CD4-positive, alpha-beta T cell treated with Interferon gamma for 1 hour (primary cell): ENCODE measurements at places on chromosomes 2 and 18.

DNA sequence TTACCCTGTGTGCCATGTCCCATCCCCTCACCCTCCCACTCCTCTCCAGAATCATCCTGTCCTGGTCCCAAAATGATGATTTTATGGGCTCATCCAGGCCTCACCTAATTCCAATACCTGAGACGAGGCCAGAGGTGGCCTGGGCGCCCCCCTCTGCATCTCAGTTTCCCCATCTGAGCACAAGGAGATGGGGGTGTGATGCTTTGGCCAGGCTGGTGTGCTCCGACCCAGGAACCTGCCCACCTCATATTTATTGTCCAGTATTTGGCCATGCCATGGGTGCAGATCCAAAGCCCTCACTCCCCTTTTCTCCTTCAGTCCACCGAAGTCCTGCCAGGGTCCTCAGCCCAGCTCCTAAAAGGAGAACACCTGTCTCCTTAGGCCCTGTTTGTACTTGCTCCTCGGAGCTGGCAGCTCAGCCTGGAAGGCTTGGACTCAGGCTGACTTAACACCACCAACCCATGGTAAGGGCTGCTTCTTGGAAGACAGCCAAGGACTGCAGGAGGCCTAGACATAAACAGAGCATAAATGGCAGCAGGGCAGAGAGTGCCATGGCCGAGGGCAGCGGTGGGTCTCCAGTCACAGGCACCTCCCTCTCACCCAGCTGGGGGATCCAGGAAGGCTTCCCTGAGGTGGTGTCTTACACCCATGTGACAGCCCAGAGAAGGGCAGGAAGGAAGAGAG lies 3.6 kb downstream of the TEX51 start:
- no peak for DNase-seq

DNA sequence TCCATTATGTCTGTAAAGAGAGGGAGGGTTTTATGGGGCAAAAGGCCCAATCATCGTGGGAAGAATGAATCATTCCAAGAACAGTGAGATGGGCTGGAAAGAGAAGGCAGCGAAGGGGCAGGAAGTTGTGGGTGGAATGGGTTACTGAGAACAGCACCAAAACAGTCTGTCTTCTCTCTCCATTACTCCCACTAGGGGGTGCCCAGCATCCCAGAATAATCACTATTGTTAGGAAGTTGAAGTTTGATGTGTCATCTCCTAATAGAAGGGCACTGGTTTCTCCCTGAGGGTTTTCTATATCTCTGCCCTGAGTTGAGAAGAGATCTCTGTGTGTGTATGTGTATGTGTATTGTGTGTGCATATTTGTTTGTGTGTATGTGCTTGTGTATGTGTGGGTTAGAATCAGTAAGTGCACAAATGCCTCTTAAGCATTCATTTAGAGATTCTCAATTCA lies 76.6 kb upstream of the MAP4K3 start:
- no peak for DNase-seq

DNA sequence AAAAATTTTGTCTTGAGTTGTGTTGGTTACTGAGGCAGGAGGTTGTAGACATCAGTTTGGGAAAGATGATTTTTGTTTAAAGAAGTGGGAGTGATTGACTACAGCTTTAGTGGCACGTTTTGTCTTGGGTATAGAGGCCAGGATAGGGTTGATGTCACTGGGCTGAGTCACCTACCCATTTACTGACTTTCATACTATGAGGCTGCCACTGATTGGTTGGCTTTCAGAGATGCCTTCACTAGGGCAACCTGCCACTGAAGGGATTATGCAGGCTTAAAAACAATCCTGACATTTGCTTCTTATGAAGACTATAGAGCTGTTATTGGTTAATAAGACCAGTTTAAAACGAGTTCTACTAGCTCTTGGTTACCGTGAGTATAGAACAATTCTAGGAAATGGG lies 479.1 kb downstream of the SOX11 start:
- DNase-seq: no peak

- no peak for DNase-seq
Observed at GRCh38 chr2:3940661-3941060, 237.3 kb downstream of the DCDC2C start.

- peak; percentile 19 for DNase-seq
Observed at GRCh38 chr2:132645722-132646539, 24.1 kb downstream of the LYPD1 start.

DNA sequence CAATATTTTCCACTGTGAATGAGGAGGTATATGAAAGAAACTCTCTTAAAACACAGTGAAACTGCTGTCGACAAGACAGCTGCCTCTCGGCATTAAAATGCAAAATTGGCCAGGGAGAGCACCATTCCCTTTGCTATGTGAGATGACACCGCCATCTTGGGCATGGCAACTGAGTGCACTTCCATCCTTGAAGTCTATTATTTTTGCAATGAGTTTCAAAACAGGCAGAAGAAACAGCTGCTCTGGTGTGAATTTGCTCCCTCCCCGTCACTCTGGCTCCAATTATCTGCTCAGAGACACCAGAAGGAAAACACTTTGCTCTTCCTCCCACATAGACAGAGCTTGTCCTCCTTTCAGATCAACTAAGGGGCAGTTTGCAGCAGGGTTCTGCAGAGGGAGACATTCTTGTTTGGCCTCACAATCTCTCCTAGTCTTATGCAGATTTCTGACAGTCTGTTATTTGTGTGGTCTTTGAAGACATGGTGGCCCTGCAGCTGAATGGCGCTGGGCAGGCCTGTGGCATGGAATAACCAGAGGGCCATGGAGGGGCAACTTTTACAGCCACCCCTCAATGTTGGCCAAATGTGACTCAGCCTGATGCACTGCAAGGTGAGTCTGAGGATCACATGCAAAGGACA lies 48.6 kb upstream of the SEC11C start:
- DNase-seq: no peak

GRCh38 chr2:147081831-147082230 lies 763.0 kb upstream of the ACVR2A start:
- DNase-seq: no peak

- no peak for DNase-seq
Observed at GRCh38 chr2:112579241-112579640, 5.2 kb upstream of the CHCHD5 start.

GRCh38 chr2:207330912-207331311 lies 165.2 kb upstream of the KLF7 start:
- no peak for DNase-seq

DNA sequence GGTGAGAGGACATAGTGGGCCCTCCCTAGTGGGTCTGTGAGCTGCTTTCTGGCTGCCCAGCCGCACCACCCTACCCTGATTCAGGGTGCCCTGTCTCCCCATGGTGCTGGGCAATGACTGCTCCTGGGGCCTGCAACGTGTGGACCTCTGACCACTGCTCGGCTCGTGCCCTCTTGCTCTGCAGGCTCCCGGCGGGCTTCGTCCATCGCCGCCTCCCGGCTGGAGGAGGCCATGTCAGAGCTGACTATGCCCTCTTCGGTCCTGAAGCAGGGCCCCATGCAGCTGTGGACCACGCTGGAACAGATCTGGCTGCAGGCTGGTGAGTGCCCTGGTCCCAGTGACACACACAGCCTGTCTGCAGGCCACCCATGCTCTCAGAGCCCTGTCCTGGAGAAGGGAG lies 103.5 kb downstream of the STPG4 start:
- DNase-seq: no peak

DNA sequence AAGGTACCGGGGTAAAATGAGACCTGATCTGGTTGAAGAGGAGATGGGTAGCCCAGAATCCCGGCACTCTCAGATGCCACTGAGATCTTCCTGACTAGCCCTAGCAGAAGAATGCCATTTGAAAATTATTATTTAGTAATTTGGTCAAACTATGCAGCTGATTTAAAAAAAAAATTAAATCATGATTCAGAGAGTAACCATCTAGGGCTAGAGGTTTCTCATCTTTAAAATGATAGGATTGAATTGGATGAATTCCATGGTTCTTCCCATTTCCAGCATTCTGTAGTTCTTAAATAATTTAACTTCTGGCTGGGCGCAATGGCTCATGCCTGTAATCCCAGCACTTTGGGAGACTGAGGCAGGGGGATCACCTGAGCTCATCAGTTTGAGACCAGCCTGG lies 106.1 kb downstream of the MYO1B start:
- no peak for DNase-seq

- no peak for DNase-seq
Observed at GRCh38 chr2:196336207-196336606, 164.8 kb upstream of the STK17B start.

DNA sequence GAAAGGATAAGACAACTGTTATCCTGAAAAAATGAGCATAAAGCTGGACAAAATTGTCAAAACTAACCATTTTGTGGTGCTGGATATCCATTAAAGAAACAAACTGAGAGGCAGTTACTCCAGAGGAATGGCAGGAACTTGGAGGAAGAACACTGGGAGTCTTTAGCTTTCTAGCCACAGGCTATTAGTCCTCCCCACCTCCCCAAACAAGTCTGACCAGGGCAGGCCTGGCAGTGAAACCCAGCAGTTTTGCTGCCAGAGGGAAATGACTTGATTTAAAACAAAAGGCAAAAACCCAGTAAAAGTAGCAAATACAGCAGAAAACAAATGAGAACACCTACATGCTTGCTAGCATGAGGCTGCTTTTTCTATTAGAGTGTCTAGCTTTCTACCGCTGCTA lies 34.9 kb downstream of the OSBPL1A start:
- DNase-seq: no peak

DNA sequence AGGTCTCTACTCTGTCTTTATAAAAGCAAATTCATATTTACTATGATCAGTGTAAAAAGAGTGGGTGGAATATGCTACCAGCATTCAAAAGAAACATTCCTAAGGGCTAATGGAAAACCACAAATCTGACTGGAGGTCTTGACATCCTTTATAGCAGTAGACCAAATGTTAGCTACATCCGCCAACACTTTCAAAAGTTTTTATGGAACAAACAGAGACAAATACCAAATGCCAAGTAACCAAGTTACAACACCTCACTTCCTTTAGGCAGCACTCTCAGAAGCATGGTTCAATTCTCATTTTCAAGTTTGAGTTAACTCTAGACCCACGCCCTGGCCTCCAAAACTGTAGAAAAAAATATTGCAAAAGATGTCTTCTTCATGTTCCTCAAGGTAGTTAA lies 78.3 kb upstream of the SETBP1 start:
- no peak for DNase-seq

- DNase-seq: no peak
Observed at GRCh38 chr2:260507-261161, 3.2 kb downstream of the SH3YL1 start.

GRCh38 chr18:60019463-60019840 lies 119.7 kb downstream of the PMAIP1 start:
- DNase-seq: no peak

- no peak for DNase-seq
Observed at GRCh38 chr18:27856820-27857219, 320.1 kb downstream of the CDH2 start.

DNA sequence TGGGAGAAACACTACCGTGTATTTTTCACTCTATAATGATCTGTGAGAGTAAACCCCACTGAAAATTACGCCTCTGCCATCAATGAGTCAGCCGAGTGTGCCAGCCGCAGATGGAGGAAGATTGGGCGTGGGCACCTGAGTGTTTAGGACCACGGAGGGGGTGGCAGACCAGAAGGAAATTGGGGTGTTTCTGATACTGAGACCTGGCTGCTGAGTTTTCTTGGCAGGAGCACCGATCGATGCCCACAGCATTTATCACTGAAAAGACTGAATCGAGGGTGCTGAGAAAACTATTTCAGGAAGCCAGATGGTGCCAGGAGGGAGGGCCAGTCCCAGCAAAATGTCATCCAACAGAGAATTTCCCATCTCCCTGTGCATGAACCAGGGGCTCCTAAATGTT lies 91.9 kb upstream of the TPO start:
- DNase-seq: no peak

GRCh38 chr2:36356298-36356989 lies 866 bp downstream of the CRIM1 start:
- peak; percentile 22 for DNase-seq

DNA sequence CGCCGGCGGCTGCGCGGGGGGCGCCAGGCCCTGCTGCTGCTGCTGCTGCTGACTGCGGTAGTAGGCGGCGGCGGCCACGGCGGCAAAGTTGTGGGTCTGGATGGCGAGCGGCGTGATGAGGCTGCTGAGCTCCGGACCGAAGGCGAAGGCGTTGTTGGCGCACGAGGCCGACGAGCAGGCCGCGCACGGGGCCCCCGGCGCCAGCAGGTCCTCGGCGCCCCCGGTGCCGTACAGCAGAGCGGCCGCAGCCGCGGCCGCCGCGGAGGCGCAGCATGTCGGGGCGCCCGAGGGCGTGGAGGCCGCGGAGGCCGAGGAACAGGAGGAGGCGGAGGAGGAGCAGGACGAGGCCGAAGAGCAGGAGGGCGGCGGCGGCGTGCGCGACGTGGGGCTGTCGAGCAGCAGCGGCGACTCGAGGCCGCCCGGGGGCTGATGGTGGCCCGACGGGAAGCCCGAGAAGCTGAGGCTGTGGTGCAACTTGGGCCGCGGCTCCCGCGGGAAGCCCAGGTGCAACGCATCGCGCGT lies 1.8 kb downstream of the ZFP36L2 start:
- peak; percentile 36 for DNase-seq

- DNase-seq: no peak
Observed at GRCh38 chr18:29586210-29586609, 1409.3 kb upstream of the CDH2 start.

GRCh38 chr2:189466656-189467055 lies 25.4 kb downstream of the WDR75 start:
- DNase-seq: no peak

DNA sequence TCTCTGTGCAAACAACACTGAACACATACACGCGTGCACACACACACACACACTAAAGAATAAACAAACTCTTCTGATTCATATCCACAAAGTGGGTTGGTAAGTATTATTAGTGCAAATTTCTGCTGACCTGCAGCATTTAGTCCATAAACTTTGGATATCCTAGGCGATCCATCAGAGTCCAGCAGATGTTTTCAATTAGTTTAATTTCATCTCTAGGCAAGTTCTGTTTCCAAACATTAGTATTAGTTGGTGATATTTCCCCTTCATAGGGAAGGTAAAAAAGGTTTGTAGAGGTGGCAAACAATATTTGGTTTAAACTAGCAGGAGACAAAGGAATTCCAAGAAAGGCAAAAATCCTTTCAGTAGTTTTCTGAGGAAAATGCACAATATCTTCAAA lies 5.7 kb downstream of the DSEL start:
- no peak for DNase-seq

- DNase-seq: peak; percentile 42
Observed at GRCh38 chr2:98637401-98638147, 29.2 kb downstream of the UNC50 start.

- peak; percentile 29 for DNase-seq
Observed at GRCh38 chr2:30223413-30223874, 7.9 kb upstream of the LBH start.

DNA sequence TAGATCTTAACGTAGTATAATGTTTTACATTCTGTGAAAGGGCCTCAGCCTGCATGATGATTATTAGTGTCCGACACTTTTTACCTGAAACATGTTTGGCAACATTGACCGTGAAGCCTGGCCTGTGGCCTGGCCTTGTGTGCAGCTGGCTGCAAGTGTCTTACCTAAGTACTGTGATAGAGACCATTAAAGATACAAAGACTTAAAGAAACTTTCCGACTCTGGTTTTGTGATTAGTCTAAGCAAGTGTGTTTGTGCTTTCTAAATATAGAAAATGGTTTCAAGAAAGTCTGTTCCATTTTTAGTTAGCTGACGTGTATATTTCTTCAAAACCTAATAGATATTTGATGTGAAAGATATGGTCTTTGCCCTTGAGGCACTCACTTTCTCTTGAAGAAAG lies 601.8 kb downstream of the LRP1B start:
- DNase-seq: no peak
